ENCODE measurements at places on chromosomes 12 and 14.

- peak; percentile 13 for DNase-seq
Observed at GRCh38 chr14:100775831-100776591, 49.3 kb downstream of the DLK1 start.

DNA sequence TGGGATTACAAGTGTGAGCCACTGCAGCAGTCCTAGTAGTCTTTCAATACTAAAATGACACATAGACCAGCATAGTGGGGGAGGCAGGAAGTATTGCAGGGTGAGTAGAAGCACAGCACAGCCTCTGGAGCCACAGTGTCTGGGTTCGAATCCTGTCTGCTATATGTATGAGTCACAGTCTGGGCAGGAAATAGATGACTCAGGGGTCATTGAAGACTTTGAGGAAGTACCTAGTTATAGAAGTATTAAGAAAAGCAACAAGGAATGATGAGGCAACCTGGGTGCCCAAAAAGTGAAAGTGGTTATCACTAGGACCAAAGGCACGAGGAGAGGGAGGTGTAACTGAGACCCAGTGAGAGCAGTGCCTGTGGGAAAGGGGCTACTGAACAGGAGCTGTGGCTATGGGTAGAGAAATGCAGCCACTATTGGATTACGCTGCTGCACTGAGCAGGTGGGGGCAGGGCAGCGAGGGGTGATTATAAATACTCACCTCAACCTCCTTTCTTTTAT lies 124.0 kb downstream of the PDE3A start:
- peak; percentile 2 for DNase-seq

DNA sequence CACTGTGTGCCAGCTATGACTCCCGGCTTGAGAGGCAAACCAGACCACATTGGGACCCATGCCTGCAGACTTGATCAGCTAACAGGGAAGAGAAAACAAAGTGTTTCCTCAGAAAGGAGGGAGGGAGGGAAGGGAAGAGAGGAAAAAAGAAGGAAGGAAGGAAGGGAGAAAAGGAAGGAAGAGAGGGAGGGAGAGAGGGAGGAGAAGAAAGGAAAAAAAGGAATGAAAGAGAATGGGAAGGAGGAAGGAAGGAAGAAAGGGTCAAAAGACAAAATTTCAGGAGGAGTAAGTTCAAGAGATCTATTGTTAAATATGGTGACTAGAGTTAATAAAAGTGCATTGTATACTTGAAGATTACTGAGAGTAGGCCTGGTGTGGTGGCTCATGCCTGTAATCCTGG lies 18.9 kb downstream of the FIGNL2 start:
- DNase-seq, result no peak

DNA sequence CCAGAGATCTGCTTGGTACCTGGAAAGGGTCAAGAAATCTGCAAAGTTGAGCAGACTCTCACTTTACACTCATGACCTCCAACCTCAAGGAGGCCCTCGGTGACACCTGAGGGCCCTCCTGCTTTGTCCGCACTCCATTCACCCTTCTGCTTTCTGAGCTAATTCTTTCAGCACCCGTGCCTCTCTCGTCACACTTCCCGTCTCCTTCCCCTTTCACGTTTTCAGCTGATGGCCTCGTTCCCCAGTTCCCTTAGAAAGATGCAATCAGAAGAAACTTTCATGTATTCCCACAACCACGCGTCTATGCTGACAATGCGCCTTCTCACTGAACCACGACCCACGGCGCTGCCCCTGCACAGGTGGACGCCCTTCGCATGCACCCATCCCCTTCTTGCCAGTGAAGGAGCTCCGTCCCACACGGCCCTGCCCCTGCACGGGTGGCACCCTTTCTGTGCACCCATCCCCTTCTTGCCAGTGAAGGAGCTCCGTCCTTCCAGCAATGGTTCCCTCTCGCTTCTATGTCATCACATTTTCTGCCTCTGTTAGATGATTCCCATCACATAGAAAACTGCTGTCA lies 340.1 kb upstream of the FKBP4 start:
- no peak for DNase-seq

DNA sequence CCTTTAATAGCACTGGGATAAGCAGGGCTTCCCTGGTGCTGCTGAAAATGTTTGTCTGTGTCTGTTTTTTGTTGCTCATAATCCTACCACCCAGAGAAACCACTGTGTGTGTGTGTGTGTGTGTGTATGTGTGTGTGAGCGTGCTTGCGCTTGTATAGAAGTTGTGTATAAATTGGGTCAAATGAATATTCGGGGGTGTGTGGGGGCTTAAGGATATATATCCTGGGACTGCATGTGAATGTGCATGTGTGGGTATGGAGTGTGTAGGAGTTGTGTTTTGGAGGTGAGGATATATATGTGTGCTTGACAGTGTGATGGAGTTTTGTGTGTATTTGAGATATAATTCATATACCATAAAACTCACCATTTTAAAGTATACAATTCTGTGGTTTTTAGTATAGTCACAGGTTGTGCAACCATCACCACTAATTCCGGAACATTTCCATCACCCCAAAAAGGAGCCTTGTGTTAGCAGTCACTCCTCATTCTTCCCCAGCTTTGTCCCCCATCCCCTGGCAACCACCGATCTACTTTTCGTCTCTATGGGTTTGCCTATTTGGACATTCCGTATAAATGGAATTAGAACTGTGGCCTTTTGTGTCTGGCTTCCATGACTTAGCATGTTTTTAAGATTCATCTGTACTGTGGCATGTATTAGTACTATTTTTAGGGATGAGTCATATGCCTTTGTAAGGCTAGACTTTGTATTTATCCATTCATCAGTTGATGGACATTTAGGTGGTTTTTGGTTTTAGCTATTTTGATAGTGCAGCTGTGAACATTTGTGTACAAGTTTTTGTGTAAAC lies 25.6 kb downstream of the TCTN1 start:
- DNase-seq, result no peak

DNA sequence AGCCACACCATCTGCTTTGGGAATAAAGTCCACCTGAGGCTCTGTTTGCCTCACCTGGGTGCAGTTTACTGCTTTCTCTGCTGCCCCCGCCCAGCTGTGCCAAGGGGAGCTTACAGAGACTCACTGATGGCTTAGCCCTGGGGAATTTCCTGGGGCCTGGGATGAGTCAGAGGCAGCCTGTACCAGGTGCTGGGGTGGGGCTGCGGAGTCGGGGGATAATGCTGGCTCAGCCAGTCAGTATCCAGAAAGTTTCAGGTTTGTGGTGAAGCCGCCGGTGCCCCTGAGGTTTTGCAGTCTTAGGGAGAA lies 22.3 kb downstream of the PLEKHG3 start:
- DNase-seq, result no peak

GRCh38 chr12:102951841-102952240 lies 5.6 kb upstream of the ASCL1 start:
- DNase-seq, result no peak

- no peak for DNase-seq
Observed at GRCh38 chr12:124099661-124100060, 126.6 kb downstream of the ZNF664 start.

GRCh38 chr14:68523989-68524725 lies 268.7 kb downstream of the ZFP36L1 start:
- no peak for DNase-seq

DNA sequence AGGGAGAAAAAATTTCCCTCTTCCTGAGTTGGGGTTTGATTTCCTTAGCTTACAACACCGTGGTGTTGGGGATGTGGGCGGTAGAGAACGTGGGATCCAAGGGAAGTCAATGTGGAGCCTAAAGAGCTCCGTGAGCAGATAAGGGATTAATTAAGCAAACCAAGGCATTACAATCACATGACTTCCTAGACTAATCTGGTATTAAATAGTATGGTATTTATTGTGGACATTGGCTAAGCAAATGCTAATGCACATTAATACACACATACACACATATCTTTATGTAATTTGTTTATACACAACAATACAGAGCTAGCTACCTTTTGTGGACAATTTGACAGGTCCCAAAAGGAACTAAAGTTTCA lies 791 bp upstream of the RNF41 start:
- no peak for DNase-seq

DNA sequence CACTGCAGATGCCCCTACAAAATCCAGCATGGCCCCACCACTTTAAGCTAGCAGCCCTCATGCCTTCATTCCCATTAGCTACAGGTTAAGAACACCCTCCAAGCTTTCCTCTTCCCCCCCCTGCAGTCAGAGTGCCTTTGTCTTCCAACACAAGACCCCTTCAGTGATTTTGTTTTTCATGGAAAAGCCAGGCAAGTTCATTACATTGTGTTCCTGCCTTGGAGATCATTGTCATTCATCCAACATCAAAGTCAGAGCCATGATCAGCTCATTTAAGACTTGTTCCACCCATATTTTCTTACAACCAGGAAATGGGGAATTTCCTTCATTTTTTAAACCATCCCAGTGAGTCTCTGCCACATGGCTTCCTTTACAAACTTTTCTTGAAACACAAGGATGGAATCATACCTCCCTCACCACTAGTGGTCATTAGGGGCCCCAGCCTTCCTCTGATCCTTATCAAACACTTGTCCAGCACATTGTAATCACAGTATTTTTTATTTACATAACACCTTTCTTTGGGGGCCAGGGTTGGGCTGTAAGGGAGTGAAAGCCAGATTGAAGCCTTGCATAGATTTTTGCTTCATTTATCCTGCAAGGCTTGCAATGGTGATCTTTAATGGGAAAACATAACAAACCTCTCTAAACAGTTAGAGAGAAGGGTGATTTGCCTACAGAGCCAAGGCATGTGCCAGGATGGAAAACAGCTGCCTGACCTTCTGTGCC lies 765.3 kb downstream of the MED13L start:
- no peak for DNase-seq

GRCh38 chr14:76780058-76780345 lies 18.7 kb downstream of the VASH1 start:
- no peak for DNase-seq

GRCh38 chr12:13186302-13186701 lies 10.2 kb upstream of the EMP1 start:
- DNase-seq, result no peak

DNA sequence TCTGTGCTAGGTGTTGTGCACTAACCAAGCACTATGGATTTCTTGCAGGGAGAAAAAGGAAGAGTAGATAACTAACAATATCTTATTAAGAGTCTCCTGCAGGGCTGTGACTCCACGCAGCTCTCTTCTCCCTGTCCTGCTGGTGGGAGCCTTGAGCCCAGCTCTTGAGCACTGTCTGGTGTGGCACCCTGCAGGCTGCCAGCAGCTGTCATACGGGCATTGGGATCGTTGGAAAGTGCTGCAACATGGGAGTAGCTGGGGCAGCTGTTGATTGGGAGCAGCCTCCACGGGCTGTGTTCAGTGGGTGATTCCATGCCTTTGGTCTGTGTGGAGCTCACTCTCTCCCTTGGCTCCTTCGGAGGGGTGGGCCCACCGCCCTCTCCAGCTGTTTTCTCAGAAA lies 125.3 kb downstream of the FBXL14 start:
- no peak for DNase-seq

GRCh38 chr12:53235742-53236442 lies 3.9 kb upstream of the RARG start:
- no peak for DNase-seq

GRCh38 chr14:89986462-89987160 lies 30.9 kb downstream of the TDP1 start:
- no peak for DNase-seq

GRCh38 chr12:93813186-93813585 lies 136.0 kb downstream of the CRADD start:
- no peak for DNase-seq

- DNase-seq, result no peak
Observed at GRCh38 chr12:71578694-71579258, 84.9 kb downstream of the ZFC3H1 start.

GRCh38 chr12:57161491-57161890 lies 14.1 kb upstream of the LRP1-AS start:
- DNase-seq, result no peak

GRCh38 chr12:124517260-124518050 lies 50.0 kb downstream of the NCOR2 start:
- no peak for DNase-seq

DNA sequence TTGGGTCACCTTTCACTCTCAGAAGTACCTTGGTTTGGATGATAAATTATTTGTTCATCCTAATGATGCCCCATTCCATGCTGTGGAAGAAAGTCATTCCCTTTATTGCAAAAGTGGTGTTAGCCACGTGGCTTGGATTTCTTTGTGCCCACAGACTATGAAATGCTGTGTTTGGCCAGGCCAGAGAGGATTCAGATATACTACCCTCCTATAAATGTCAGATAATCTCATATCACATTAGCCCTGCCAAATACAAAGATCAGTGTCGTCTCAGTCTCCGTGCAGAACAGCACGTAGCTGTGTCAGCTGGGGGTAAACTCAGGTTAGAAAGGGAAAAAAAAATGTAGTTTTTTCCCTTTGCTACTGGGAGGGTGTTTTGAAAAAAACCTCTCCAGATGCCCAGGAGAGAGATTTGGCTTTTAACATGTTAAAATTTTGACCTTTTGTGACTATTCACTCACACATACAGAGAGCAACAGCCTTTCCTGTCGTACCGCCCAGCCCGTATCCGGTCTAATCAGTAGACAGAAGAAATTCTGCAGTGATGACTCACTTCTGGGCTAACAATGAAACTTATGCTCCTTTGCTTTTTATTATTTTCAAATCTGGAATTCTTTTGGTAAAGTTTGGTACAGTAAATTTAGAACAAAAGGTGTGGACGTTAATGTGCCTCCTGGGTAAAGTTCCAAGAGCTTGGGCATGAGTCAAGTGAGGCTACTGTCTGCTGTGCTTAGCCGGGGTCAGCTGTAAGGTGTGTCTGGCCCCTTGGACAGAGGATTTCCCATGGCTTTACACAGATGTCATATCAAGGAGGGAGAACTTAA lies 8.5 kb upstream of the PTPRB start:
- DNase-seq, result no peak

DNA sequence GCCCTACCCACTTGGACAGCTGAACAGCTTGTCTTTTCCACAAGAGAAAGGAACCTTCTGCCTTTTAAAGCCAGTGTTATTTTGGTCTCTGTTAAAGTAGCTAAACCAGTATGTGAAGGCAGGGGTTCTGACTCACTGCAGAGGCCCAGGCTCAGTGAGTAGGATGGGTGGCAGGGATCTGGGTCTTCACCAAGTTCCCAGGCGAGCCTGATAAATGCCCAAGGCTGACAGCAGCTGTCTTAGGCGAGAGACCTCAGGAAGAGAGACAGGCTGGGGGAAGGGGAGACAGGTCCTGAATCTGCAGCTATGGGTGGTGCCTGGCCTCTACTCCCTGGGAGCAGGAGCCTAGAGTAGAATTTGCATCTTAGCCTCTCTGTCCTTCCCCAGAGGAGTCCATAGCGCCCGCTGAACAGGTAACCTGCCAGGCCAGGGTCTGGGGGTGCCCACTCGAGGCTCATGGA lies 18.1 kb upstream of the KIF26A start:
- no peak for DNase-seq

DNA sequence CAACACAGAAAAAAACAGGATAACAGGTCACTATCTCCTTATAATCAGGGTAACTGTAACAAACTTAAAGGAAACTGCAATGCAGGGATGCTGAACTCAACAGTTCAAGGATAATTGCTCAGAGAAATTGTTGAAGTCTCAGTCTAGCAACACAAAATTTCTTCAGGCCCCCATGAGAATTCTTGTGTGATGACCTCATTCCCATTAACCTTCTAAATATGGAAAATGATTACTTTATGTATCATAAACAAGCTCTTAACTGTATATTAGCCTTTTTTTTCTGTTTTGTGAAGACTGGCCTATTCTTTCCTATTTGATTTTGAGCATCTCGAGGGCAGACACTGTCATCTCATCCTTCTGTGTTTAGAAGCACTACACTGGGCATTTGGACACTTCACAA lies 47.1 kb downstream of the IGF1 start:
- DNase-seq, result no peak

Measured in GM20000 (cell line).